Stimulated activated CD8-positive, alpha-beta memory T cell treated with anti-CD3 and anti-CD28 coated beads, Interleukin-15, amount 100 ng/mL, for 48 hours (primary cell): ENCODE measurements at places on chromosomes 6 and 20.

DNA sequence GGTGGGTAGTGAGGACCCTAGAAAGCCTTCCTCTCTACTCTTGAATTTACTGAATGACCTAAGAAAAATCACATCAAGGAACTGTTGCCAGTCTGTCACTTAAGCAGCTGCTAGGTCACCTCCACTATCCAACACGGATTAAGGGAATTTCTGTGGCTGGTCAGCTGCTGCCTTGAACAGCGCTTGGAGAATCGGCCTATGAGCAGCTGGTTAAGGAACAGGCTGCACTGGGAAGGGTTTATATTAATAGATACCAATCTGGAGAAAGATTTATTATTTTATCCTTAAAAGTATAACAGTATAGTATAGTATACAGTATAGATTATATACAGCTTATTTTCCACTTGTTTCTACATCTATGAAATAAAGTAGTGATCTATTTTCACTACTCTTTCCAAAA, 6.5 kb downstream of the PTPRK start:
- DNase-seq: no peak

DNA sequence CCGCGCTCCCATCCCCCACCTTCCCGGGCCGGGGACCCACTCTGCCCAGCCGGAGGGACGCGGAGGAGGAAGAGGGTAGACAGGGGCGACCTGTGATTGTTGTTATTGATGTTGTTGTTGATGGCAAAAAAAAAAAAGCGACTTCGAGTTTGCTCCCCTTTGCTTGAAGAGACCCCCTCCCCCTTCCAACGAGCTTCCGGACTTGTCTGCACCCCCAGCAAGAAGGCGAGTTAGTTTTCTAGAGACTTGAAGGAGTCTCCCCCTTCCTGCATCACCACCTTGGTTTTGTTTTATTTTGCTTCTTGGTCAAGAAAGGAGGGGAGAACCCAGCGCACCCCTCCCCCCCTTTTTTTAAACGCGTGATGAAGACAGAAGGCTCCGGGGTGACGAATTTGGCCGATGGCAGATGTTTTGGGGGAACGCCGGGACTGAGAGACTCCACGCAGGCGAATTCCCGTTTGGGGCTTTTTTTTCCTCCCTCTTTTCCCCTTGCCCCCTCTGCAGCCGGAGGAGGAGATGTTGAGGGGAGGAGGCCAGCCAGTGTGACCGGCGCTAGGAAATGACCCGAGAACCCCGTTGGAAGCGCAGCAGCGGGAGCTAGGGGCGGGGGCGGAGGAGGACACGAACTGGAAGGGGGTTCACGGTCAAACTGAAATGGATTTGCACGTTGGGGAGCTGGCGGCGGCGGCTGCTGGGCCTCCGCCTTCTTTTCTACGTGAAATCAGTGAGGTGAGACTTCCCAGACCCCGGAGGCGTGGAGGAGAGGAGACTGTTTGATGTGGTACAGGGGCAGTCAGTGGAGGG, 2.8 kb downstream of the SOX4 start:
- no peak for DNase-seq

- DNase-seq: no peak
These were observed 55.2 kb upstream of the KIF13A start for GRCh38 chr6:18042536-18043145.

GRCh38 chr6:2625581-2625980, 125.1 kb downstream of the MYLK4 start:
- DNase-seq: no peak

- peak; percentile 24 for DNase-seq
These were observed 19.3 kb downstream of the FAXC start for GRCh38 chr6:99330159-99330558.

- no peak for DNase-seq
These were observed 96.7 kb upstream of the LAMP5 start for GRCh38 chr20:9417665-9418064.

DNA sequence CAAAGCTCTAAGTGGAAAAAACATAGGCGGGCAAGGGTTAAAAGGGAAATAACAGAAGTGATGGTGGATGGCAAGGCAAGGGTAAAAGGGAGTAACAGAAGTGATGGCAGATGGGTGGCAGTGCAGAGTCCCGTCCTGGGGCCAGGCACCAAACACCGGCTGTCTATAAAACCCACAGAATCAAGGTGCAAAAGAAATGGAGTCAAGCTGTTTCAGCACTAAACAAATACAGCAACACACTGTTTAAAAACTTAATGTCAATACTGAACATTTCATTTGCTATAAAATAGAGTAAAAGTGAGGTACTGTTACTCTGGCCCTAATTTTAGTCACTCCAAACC, 87.6 kb downstream of the MAN1A1 start:
- DNase-seq: no peak

GRCh38 chr6:32879691-32880090, 25.7 kb downstream of the PSMB9 start:
- DNase-seq: no peak

GRCh38 chr20:45904583-45905504, 7.1 kb downstream of the PLTP start:
- DNase-seq: no peak

GRCh38 chr6:39530201-39530759, 194.9 kb downstream of the KIF6 start:
- DNase-seq: no peak

GRCh38 chr20:15512916-15513315, 1060.3 kb downstream of the KIF16B start:
- DNase-seq: no peak

- DNase-seq: no peak
These were observed 21.4 kb upstream of the MAPRE1 start for GRCh38 chr20:32798046-32798981.

DNA sequence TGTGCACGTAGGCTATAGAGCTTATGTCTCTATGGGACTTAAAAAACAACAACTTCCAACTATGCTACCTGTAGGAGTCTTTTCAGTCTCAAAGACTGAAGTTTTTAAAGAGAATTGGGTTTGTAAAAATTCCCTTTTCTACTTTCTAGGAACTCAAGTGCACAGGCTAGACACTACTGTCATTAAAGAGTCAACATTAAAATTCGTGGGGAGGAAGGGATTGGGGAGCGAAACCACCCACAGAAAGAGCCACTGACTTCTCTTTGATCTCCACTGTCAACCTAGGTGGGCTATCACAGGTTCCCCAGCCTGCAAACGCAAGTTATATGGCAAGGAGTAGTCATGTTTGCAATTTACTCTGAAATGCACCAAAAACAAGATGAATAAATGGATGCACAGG, 37.7 kb downstream of the ADTRP start:
- DNase-seq: no peak

DNA sequence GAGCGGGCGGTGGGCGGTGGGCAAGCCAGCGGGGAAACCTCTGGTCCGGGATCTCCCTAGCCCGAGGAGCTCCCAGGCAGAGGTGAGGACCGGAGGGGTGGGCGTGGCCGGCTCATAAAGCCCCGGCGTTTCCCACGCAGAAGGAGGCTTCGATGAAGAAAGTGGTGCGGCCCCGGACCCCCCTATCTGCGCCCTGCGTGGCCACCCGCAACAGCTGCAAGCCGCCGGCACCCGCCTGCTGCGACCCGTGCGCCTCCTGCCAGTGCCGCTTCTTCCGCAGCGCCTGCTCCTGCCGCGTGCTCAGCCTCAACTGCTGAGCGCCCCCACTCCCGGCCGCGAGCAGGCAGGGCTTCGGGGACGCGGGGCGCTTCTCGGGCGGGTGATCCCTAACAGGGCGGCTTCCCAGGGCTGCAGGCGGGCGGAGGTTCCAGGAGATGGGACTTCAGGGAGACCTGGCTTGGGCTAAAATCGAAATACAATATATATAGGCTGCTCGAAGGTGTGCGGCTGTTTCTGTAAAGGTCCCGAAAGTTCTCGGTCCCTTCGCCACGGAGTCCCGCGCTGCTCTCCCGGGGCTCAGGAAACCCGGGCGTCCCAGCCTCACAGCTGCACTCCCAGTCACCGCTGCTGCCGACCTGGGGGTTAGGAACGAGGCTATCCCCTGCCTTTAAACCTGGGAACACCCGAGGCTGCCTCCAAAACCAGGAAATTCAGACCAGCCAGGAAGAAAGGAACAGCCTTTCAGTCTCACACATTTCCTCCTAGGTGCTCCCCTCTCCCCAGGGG, 27.8 kb downstream of the ASIP start:
- no peak for DNase-seq

DNA sequence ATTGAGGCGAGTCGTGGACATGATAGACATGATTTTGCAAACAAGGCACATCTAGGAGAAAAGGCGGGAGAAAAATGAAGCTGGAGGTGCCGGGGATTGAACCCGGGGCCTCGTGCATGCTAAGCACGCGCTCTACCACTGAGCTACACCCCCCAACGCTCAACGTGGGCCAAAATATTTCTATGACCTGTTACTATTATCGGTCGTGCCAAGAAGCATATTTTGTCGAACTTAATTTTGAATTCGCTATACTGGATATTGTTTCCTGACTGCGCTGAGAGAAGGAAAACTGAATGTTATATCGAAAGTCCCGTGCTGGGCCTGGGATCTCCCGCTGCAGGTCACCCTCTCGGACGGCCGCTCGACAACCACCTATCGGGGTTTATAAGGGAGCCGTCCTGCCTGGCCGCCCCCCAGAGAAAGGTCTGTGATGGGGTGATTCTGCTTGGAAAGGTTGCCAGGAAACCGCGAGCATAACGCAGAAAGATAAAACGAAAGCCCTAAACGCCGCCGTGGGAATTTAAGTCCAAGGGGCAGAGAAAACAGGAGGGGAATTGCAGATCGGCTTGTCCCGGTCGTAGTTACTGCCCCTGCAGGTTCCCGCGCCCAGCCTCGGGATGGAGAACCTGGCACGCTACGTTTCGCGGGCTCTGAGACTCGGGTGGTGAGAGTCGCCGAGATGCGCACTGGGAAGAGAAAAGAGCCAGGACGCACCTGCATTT, 60.0 kb downstream of the TRIM27 start:
- DNase-seq: peak; percentile 67
